ENCODE measurements at places on chromosomes 2 and 18.

DNA sequence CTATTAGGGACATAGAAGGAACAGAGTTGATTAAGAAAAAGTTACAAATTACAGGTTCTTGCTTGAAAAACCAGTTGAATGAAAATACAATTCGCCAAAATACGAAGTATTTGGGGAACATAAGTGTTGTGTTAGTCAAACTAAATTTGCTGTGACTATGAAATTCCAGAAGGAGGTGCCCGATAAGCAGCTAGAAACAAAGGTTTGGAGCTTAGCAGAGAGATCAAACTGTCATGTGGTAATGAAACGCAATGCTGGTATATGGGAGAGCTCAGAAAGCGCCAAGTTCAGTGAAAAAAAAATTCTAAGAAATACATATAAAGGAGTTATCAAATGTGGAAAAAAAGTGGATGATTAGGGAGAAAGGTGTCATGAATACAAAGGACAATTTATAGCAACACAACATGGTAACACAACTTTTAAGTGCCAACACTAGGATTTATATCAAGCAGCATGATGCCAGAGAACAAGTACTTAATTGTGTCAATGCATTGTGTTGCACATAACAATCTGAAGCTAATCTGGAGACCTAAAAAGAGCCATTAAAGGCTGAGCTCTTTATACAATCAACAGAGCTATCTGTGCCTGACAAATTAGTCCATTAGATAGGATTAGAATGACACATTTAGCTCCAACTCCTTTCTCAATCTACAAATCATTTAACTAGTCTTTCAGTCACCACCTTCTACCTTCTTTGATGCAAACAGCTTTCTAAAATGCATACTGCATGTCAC lies 31.2 kb downstream of the SMAD2 start:
- no peak for DNase-seq

DNA sequence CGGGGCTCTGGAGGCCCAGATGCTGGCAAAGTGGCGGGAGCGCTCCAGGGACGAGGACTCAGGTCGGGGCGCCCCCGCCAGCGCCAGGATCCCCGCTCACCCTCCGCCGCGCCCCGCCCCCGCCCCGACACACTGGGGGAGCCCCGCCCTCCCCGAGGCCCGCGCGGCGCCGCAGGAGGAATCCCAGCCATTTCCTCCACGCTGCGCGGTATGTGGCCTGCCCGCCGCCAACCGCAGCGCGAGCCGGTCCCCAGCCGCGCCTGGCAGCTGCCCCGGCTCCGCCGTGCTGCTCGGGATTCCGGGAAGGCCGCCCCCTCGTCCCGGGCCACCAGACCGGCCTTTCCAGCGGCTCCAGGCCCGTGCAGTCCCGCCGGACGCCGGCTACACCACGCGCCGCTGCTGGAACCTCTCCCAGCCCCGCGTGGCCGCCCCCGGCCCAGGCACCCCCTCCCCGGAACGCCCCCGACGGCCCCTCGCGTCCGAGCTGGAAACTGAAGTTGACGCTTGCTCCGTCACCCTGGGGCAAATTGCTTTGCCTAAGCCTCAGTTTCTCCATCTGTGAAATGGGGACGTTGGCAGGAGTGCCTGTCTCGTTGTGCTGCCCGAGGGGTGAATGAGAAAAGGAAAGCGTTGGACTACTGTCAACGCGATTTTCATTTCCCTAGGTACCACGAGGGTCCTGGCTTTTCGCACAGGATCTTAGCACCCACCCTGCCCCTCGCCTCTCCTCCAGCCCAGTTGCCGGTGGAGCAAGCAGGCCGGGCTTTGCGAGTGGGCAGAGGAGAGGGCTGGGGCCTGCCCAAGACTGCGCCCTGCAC lies 53.6 kb downstream of the PKDCC start:
- DNase-seq: no peak

DNA sequence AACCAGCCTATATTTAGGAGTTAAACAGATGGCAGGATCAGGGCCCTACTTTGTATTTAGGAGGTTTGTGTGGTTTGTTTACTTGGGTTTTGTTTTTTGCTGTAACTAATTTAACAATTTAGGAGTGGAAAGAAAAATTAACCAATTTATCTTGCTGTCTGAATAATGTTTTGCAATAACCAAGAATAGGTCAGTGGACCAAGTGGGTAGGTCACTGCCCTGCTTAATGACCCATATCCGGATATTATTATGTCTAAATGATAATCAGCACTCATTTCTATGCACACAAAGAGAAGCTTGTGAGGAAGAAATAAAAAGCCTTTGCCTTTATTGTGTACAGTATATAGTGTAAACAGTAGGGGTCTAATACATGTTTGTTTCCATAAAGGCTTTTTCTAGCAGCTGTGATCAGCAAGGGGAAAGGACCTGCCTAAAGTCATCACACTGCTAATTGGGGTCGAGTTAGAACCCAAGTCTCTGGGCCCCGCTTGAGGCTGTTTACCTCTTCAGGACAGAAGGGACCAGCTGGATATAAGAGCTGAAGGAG lies 76.6 kb downstream of the TGOLN2 start:
- no peak for DNase-seq

DNA sequence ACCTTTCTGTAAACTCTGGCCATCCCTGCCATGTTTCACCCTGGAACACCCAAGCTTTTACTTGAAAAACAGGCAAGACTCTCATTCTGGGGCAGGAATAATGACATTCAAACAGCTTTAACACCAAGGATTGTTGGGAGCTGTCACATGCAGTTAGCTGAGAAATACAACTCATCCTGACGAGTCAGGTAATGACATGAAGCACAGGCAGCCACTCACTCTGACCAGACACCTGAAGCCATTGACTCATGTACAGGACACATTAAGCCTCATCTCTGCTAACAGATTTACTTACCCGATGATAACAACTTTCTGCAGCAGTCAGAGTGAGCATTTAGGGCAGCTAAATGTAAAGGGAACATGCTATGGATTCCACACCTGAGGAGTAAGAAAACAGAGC lies 163.1 kb upstream of the PGAP1 start:
- no peak for DNase-seq

DNA sequence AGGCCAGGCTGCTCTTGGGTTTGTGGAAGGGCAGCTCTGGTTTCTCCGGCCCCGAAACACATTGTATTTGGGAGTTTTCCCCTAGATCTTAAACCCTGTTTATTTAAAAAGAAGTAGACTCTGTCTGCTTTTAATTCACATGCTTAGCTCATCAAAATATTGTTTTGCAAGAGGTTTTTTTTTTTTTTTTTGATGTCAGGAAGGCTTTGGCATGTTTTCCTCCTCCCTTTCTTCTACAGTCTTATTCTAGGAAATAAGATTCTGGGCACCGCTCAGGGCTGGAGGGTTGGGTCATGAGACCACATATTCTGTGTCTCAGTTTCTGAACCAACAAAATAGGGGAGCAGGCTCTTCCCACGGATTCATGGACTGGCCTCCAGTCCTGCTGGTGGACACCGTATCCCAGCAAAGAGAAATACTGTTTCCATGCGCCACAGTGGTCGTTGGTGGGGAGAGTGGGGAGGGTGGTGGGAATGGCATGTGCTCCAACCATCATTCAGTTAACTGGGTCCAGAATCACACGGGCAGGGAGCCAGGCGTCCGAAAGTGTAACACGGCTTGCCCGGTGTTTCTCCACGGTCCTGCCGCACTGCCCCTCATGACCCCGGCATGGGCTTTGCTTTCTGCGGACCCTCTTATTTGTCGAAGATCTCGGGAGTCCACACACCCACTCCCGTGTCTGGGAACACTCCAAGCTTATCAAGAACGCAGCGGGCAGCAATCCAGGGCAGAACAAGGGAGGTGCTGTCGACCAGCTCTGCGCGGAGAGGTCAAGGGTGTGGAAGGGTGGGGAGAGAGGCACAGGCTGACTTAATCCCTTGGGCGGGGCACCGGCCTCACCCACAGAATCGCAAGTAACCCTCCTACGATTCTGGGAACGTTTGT lies 176.7 kb downstream of the GLI2 start:
- no peak for DNase-seq

All from HS-5 (cell line).